Activated T-helper 17 cell treated with anti-CD3 and anti-CD28 coated beads, Interleukin-2, amount 50 U/mL, for 72 hours (primary cell): ENCODE measurements at places on chromosomes 1 and 21.

DNA sequence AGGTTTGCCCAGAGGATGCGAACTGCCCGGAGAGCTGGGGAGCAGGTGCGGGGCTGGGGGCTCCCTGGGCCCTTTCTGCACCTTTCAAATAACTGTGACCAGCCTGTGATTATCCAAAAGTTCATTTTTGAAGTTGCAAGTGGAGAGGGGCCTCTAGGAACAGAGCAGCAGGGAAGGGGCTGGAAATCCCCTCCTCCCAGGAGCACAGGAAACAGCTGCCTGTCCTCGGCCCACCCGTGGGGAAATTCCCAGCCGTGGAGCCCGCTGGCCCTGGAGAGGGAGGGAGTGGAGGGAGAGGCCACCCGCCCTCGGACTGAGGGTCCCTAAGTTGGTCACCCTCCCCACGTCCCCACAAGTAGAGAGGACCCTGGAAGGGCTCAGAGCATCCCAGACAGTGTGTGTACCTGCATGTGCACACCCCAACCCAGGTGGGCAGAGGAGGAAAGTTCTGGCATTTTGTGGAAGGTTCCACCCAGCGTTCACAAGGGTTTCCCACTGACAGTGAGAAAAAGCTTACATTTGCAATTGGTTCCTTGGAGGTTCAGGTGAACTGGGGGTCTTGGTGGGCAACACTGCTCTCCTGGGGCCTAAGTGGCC, 1.2 kb upstream of the TNFRSF4 start:
- no peak for ATAC-seq

DNA sequence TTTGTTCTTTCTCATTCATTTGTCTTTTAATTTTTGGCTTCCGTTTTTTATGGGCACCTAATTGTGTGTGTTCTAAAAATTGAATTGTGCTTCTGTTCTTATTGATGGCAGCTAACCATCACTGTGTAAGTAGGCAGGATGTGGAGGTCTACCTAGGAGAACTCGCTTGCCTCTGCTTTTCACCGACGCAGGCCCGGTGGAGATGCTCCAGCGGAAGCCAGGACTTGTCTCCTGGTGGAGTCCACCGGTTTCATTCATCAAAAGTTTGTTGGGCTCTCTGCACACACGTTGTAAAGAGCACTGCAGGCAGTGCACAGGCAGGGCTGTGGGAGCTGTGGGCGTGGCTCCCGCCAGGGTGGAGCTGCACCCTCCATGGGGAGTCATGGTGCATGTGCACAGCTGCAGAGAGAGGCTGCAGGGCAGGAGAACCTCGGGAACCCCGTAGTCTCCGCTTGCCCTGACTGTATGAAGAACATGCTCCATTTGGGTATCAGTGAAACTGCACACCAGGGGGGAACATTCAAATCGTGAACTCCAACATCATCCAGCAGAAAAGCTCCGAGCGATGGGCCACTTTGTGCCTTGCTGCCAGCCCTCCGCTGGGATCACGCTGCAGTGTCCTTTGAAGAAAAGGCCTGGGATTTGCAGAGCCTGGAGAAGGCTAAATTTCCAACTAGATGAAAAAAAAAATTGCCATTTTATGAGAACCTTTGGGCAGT, 6.0 kb upstream of the C1orf174 start:
- ATAC-seq: no peak

GRCh38 chr1:25699500-25700143, 83.0 kb downstream of the MAN1C1 start:
- no peak for ATAC-seq

DNA sequence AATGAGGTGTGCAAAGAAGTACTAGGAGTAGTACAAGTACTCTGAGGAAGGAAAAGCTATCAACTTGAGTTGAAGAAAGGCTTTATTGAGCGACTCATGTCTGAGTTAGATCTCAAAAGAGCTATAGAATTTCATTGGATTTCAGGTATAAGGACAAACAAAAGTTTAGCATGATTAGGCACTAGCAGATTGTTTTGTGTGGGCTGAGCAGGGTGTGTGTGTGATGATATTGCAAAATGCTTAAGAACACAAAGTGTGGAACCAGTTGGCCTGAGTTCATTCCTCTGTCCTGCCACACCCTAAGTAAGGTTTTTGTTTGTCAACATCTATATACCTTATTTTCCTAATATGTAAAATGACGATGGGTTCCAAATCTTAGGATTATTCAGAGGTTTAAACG, 158.9 kb downstream of the KCNK2 start:
- ATAC-seq: no peak

DNA sequence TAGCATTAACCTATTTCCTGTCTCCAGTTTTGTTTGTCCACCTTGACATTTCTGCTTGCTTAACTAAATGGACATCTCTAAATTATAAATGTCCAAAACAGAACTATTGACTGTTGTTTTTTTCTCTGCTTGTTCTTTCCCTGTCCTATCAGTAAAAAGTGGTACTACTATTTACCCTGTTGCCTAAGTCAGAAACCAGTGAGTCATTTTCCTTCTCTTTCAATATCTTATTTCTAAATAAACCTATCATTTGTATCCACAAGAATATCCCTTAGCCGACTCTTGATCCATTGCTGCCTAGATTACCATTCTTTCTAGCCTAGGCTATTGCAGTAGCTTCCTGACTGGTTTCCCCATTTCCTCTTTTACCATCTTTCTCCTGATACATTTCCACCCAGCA, 22.5 kb downstream of the MIER1 start:
- ATAC-seq: no peak

- ATAC-seq: no peak
Measured at GRCh38 chr1:66000033-66000637, 207.4 kb downstream of the PDE4B start.

DNA sequence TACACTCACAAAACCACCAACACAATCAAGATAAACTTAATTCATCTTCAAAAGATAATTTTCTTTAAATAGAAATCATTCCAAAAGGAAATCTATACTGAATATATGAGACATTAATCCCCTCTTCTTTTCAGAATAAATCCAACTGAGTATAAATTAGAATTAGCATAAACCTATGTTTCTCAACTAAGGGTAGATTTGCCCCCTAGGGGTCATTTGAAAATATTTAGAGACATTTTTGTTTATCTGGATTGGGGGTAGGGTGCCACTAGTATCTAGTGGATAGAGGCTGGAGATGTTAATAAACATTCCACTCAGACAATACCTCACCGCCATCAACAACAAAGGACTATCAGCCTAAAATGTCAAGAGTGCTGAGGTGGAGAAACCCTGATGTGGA, 6.5 kb upstream of the TNFSF4 start:
- ATAC-seq: no peak
